Lung (tissue), 17 donors: ENCODE measurements at places on chromosomes 7 and 10. TPM values are rescaled to one million over a fixed set of nuclear protein-coding genes. Genes with fewer than 3 reads are reported as not detected.

DNA sequence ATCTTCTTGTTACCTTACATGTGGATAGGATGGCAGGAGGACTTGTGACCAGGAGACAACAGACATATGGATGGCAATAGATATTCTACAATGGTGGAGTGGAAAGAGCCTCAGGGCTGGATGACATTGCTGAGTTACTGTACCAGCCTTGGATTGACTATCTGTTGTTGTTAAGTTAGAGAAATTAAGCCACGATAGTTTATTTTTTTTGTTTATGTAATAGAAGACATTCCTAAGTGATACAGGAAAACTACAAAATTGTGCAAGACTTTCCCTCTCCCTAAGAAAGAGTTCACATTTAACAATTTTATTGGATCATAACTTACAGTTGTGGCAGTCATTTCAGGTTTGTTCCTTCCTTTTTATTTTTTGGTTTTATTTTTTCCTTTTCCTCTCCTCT, 230.7 kb upstream of the CACNA2D1 start:
- no peaks in the 10 kb centered on the region for H3K4me1 ChIP-seq
- H3K27ac ChIP-seq, result no peak overlapping the region
- no peak overlapping the region for H3K4me3 ChIP-seq
- no peaks in the 10 kb centered on the region for H3K27me3 ChIP-seq

DNA sequence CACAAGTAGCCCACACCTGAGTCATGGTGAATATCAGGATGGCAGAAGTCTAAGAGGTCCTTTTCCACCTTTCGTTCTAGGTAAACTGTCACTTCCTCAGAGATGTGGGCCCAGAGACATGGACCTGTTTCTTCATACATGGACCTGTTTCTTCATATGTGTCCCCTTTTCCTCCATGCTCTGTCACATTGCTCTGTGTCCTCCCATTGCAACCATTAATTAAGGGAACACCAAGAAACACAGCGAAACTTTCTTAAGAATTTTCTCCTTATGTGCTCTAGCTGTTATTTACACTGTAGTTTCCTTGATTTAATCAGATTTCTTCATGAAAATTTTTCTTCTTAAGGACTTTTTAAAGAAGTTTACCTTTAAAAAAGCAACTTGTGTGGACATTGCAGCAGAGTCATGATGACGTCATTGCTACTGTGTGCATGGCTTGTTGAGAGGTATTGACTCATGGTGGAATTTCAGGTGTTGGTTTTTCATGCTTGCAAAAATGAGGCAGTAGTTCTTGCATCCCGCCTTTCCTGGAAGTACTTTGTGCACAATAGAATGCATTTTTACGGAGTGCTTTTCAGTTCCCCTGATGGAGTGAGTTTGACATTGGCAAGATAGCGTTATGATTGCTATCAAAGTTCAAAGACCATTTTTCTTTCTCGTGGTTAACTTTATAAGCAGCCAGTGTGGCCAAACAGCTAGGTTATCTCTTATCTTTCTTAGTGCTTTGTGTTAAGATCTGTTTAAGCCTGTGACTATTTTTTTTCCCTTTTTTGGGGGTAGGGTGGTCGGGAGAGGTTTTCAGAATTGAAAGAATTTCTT, 37.7 kb downstream of the CFAP58 start:
- no peak overlapping the region for H3K27ac ChIP-seq
- no peak overlapping the region for H3K4me3 ChIP-seq
- DNase-seq, result peak; percentile 59
- H3K36me3 ChIP-seq, result no peaks in the 10 kb centered on the region
- H3K27me3 ChIP-seq, result peaks cover 6% of the 10 kb centered on the region
- peaks cover 7% of the 10 kb centered on the region for H3K4me1 ChIP-seq

GRCh38 chr10:50398381-50398780, 147.1 kb upstream of the ASAH2 start:
- H3K4me3 ChIP-seq, result no peak overlapping the region
- no peak for DNase-seq
- no peak overlapping the region for H3K27ac ChIP-seq
- H3K36me3 ChIP-seq, result no peaks in the 10 kb centered on the region
- H3K27me3 ChIP-seq, result no peaks in the 10 kb centered on the region

DNA sequence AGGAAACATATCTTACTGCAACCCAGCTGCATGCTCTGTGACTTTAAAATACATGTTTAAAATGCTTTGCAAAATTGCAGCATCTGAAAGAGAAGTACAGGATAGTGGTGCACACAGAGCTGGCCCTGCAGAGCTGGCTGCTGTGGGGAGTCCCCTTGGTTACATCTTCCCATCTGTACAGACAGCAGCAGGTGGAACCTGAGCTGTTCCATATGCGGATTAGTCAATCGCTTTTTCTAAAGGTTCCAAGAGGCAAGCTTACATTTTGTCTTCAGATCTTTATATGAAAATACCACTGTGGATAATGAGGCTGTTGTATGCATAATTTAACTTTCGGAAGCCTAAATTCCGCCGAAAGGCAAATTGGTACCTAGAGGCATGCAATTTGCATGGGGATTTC, 444.1 kb downstream of the NRG3 start:
- no peaks in the 10 kb centered on the region for H3K27me3 ChIP-seq
- no peaks in the 10 kb centered on the region for H3K4me1 ChIP-seq
- no peaks in the 10 kb centered on the region for H3K36me3 ChIP-seq
- H3K27ac ChIP-seq, result no peak overlapping the region
- no peak overlapping the region for H3K4me3 ChIP-seq

VPS37D gene
- total RNA-seq, result 5.5 TPM

SPDYE8 gene
- total RNA-seq, result not detected
